ENCODE measurements at places on chromosomes 1 and 21. TPM values are rescaled to one million over a fixed set of nuclear protein-coding genes. Genes with fewer than 3 reads are reported as not detected.

GRCh38 chr1:117179471-117179870 lies 31.3 kb downstream of the VTCN1 start:
- no peak for DNase-seq

- DNase-seq = no peak
Observed at GRCh38 chr1:155049651-155050559, 1.2 kb upstream of the ADAM15 start.

SHE gene
- total RNA-seq = not detected

DNA sequence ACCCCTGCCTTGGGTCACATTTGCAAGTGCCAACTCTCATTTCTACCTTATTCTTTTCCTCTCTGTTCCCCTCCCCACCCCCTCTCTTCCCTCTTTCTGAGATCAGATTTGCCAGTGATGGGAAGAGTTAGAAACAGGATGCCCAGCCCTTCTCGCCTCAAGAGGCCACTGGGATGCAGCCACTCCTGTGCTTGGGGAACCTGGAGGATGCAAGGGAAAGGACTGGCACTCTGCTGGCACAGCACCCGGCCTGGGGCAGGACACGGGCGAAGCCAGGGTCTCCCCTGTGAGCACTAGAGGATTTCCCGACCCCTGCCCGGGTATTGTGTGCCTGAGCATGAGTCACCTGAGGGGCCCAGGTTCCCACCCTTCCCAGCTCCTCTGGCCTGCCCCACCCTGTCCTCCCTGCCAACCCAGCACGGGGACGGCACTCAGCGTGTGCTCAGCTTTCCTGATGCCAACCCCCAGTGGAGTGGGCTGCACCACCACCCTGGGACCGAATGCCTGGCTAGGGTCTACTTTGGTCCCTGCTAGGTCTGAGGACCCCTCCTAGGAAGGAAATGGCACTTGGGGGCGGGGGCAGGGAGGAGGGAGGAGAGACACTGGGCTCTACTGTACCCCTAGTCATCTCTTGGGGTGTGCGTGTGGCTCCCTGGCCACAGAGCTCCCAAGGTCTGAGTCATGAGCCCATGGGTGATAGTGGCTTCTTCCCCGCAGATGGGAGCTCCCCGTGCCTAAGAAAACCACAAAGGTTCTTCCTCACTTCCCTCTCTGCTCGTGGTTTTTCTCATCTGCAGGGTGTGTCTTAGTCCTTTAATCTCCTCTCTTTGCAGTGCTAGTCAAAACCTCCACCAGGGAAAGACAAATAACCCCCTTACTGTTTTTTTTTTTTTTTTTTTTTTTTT lies 12.4 kb downstream of the LMNA start:
- DNase-seq = peak; percentile 90

THEM5 gene
- not detected for total RNA-seq

DNA sequence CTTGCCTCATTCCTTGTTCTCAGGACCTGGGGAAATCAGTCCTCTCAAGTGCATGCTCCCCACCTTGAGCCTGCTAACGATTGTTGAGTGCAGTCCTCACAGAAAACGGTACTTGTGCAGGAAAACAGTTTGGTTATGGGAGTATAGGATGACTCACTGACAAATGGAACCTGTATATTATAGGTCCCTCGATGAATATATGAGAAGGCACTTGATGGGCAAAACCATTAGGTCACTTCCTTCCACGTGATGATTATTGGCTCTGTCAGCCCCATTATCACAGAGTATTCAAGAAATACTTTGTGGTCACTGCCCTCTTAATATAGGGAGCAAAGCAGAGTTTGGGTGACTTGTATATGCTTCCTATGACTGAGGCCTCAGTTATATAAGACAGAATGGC lies 6.2 kb downstream of the CCDC17 start:
- DNase-seq = no peak

GRCh38 chr1:87867626-87868025 lies 538.9 kb downstream of the LMO4 start:
- no peak for DNase-seq

- no peak for DNase-seq
Observed at GRCh38 chr1:202616355-202616915, 93.8 kb downstream of the SYT2 start.

GRCh38 chr1:81477710-81478109 lies 323.0 kb upstream of the ADGRL2 start:
- DNase-seq = no peak

DNA sequence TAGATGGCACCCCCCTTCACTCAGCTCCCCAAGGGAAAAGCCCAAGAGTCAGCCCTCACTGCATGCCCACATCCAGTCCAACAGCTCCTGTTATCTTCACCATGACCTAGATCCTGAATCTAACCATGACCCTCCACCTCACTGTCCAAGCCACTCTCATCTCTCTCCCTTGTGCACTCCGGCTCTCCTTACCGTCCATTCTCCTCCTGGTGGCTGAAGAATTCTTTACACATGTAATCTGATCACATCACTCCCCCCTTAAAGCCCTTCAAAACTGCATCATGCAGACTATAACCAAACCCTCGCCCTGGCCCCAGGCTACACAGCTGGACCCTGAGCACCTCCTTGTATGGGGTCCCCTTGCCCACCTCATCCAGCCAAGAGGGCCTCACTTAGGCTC lies 14.0 kb upstream of the PAQR7 start:
- no peak for DNase-seq

GRCh38 chr1:164786980-164787833 lies 228.2 kb downstream of the PBX1 start:
- DNase-seq = peak; percentile 69

DNA sequence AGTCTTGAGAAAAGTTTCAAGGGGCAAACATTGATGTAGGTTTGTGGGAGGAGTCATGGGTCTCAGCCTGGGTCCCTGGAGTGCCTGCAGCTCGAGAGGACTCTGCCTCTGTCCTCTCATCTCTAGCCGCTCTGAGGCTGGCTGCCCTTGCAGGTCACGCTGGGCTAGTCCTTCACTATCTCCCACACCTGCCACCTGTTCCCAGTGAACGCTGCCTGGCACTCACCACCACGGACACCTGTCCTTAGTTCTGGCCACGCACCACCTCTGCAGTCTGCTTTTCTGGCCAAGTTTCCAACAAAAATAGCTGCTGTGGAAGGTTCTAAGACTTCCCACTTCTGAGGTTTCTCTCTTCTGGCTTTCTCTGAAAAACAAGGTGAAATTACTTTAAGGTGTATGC lies 52.5 kb downstream of the SH3BGR start:
- no peak for DNase-seq

DNA sequence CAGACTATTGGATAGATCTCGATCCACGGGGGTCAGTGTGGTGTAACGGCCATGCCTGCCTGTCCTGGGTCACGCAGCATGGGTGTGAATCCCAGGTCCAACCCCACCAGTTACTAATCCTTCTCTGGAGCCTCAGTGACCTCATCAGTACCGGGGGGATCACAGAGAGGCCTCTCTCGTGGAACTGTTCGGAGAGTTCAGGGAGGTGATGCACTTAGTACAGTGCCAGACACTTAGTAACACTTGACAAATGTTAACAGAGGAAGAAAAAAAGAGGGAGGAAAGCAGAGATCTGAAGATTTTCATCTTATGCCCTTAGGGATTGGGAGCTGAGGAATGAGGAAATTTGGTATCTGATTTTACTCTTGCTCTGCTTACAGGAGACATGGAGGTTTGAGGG lies 2.9 kb downstream of the ABCA4 start:
- no peak for DNase-seq

- no peak for DNase-seq
Observed at GRCh38 chr1:211591980-211592493, 13.1 kb upstream of the SLC30A1 start.

DNA sequence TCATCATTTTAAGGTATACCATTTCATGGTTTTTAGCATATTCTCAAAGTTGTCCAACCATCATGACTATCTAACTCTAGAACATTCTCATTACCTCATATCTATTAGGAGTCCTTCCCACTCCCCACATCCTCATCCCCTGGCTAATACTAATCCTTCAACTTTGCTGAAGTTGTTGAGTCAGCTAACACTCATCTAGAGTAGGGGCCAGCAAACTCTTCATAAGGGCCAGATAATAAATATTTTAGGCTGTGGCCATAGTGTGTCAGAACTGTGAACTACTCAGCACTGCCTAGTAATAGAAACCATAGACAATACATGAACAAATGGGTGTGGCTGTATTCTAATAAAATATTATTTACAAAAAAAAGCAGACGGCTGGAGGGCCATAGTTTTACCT lies 43.0 kb downstream of the TOR3A start:
- DNase-seq = no peak

- DNase-seq = no peak
Observed at GRCh38 chr1:11845641-11846335, 1.8 kb downstream of the NPPA start.

DNA sequence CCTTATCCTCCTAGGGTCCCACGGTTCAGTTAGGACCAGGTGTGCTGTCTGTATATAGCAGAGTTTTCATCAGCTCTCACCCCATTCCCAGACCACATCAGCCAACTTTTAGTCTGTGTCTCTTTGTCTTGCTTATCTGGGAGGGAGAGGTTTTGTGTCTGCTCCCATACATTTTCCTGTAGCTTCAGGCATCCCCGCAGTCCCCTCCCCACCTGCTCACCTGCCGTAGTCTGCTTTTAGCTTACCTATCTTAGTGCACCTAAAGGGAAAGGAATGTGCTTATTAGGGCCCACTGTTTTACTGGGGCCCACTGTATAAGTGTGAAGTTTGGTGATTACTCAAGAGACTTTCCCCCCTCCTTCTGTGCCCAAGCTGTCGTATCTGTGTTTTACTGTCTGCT lies 225.1 kb downstream of the PLA2G4A start:
- DNase-seq = no peak

Measured in activated CD8-positive, alpha-beta T cell treated with anti-CD3 and anti-CD28 coated beads, Interleukin-2, amount 10 ng/mL, durations not matched to agents 7 days and 5 days (primary cell).